ENCODE measurements at places on chromosomes 11 and 22.

DNA sequence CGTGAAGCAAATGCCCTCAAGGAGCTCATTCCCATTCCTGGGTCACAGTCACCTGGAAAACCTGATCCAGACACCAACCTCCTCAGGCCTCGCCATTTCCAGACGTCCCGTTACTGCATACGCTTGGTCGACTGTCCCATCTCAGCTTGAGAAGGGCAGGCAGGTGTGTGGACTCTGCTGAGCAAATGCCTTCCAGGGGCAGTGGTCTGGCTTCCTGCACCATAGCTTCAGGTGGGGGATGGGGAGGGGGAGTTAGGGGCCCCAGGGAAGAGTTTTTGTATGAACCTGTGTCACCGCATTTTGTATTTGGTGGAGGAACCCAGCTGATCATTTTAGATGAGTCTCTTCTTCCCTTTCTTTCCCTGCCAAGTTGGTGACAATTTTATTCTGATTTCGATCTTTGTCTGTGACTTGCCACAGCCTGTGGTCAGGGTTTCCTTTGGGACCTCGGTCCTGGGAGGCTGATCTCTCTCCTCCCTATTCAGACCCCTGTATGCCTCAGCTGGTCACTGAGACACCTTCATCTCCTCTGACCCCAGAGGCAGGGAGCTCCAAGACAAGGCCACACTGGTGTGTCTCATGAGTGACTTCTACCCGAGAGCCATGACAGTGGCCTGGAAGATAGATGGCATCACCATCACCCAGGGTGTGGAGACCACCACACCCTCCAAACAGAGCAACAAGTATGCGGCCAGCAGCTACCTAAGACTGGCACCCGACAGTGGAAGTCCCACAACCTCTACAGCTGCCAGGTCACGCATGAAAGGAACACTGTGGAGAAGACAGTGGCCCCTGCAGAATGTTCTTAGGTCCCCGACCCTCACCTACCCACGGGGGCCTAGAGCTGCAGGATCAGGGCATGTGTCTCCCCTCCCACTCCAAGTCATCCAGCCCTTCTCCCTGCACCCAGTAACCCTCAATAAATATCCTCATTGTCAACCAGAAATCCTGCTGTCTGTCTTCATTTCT is 22.9 kb downstream of the IGLL5 start:
- DNase-seq, result no peak

DNA sequence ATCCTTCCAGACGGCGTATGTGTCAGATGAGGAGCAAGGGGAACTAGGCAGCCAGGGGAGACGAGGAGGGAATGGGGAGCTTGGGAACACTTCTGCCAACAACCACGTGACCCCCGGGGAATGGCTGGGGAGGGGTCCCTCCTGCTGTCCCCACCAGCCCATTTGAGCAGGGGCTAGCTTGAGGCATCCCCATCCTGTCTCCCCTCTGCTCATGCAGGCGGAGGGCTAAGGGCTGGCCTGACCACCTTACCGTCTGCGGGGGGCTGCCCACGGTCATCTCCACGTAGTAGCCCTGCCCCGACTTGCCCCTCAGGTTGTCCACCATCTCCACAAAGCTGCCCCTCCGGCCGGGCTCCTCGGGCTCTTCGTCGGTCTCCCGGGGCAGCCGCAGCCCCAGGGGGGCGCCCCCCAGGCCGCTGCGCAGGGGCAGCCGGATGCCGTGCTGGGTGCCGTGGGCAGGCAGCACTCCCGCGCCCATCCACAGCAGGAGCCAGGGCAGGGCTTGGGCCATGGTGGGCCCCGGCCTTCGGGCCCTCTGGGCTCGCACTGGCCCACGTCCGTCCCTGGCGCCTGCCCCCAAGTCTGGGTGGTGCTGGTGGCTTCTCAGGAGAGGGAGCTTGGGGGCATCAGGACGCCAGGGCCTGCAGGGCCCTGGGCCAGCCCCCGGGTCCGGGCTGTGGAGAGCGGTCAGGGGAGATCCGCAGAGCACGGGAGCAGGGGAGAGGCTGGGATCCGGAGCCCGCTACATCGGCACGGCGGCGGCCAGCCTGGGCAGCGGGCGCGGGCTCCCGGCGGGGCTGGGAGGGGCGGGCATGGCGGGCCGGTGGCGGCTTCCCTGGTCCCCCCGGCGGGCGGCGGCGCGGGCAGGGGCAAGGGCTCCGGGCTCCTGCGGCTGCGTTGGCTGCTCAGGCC is 515 bp downstream of the BACE1 start:
- no peak for DNase-seq

DNA sequence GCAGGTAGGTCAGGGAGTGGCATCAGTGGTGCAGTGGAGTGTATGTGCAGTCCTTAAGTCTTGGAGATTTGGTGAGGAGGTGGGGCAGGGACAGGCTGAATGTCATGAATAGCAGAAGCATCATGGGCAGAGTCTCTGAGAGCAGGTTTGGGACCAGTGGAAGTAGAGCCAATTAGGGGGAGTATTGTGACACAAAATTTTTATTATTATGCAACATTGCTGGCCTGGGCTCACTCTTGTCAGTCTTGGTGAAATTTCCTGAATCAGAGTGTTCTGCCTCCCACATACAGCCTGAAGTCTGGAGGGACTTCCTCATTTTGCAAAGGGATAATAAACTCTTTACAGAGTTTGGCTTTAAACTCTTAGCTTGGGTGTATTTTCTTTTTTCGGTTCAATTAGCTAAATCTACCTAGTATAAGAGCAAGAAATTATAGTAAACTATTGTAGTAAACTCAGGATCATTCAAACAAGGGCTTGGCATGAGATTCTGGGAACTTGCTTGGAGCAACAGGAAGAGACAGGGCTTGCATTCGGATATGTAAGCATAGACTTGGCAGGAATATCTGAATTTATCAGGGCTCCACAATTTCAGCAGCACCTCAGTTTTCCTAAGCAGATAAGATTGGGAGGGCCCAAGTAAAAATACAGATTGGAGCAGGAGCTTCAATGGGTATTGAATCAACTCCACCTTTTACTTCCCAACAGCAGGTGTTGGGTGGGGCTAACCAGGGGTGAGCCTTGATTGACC is 67.7 kb downstream of the FDX1 start:
- DNase-seq, result no peak

- no peak for DNase-seq
These were observed 55.2 kb downstream of the SYT9 start for GRCh38 chr11:7306900-7307299.

DNA sequence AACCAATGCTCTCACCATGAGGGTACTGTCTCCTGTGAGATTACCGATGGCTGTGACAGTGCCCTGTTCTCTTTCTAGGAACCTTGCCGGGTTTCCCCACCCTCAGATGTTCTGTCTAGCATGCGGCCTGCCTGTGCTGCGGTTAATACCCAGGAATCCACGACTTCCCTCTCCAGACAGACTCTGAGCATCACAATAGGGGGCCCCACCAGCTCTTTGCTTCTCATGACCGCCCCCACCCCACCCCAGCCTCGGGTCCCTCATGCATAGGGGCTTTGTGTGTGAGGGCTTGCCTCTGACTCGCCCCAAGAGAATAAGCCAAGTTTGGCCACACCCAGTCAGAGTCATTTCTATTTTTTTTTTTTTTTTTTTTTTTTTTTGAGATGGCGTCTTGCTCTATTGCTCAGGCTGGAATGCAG is 10.3 kb downstream of the PARVG start:
- DNase-seq, result no peak

All from stimulated activated CD4-positive, alpha-beta T cell treated with anti-CD3 and anti-CD28 coated beads, Interleukin-2, amount 100 ng/mL, for 4 hours (primary cell).